ENCODE measurements at places on chromosomes 7 and 10.

DNA sequence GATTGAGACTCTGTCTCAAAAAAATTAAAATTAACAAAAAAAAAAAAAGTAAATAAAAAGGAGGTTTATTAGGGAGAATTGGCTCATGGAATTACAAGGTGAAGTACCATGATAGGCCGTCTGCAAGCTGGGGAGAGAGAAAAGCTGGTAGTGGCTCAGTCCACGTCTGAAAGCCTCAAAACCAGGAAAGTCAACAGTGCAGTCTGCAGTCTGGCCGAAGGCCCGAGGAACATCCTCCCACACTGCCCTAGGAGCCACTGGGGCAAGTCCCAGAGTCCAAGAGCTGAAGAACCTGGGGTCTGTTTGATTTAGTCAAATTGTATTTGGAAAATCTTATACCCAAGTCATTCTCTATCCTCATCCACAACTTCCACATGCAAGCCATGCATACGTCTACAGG lies 59.0 kb upstream of the RAB18 start:
- DNase-seq = no peak

- DNase-seq = no peak
Measured at GRCh38 chr7:134891696-134892678, 94.3 kb upstream of the AGBL3 start.

- no peak for DNase-seq
Measured at GRCh38 chr10:83943920-83944319, 195.4 kb upstream of the GHITM start.

DNA sequence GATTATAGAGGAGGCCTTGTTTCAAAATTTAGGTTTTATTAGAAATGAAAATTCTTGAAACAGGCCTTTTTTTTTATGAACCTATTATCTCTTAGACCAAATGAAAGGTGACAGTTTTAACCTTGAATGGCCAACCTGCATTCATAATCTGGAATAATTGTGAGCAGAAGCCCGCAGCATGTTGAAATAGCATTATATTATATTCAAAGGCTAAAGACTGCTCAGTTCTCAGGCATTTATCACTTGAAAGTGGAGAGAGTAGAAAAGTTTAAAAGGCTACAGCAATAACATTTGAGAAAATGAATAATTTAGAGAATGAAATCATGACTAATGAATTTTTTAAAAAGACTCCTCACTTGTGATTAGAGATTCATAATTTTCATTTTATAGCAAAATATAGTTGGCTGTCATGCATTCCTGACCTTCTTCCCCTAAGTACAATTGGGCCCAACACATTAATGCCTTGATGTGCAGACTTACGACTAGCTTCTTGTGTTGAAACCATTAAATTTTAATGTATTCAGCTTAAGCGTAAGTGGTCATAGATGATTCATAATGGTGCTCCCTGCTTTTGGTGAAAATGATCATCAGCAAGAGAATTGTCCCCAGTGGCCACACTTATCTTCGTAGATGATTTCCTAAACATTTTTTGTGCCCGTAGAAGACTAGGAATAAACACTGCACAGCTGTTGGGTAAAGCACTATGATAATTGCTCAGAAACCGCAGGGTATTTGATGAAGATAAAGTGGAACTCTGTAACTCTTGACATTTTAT lies 346.6 kb upstream of the BMPER start:
- no peak for DNase-seq

DNA sequence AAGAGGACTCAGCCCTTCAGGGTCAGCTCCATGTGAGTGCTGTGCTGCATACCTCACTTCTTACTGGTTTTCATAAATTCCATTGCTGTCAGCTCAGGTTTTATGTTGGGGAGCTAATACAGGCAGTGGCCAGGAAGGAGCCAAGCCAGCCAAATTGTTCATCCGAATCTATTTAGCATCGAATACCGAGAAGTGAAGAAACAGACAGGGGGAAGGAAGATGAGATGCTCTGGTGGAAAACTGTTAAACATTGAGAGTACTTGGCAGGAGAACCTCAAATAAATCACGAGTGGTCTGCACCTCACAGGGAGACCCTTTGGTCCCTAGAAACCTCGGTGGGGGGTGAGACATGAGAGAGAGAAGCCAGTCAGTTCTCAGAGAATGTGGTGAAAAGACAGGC lies 196.0 kb upstream of the TMEM72 start:
- DNase-seq = no peak

- DNase-seq = no peak
Measured at GRCh38 chr10:24652381-24652957, 71.2 kb downstream of the ARHGAP21 start.

GRCh38 chr10:130740166-130740565 lies 571.4 kb downstream of the TCERG1L start:
- DNase-seq = no peak

DNA sequence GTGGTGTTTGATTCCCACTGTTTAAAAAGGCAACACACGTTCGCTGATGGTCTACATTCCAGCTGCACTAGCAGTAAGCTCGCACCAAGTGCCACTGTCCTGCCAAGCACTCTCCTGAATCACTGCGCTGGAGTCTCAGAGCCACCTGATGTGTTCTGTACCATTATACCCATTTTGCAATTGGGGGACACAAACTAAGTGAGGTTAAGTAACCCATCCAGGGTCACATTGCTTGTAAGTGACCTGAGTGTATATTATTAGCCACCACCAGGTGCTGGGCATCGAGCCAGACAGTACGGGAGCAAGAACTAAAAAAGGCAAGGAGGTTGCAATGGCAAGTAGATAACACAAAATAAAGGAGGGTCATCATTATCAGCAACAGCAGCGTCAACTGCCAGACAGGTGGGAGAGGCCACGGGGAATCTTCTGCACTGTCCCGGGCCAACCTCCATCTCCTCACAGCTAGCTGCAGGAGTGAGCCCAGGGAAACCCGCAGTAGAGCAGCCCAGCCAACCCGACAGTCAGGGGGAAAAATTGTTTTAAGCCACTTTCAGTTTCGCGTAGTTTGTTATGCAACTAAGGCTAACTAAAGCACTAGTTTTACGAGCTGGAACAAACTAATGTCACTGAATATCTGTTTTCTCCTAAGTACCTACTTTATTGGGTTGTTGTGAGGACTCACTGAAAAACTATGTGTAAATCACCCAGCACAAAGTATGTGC lies 712 bp upstream of the CPVL start:
- no peak for DNase-seq

- no peak for DNase-seq
Measured at GRCh38 chr10:89371079-89371478, 6.8 kb upstream of the IFIT1B start.

All from BE2C (cell line).